AG08395 (cell line): ENCODE measurements at places on chromosomes 11 and 22.

- DNase-seq = no peak
These were observed 6.9 kb upstream of the SMIM38 start for GRCh38 chr11:69148806-69149205.

DNA sequence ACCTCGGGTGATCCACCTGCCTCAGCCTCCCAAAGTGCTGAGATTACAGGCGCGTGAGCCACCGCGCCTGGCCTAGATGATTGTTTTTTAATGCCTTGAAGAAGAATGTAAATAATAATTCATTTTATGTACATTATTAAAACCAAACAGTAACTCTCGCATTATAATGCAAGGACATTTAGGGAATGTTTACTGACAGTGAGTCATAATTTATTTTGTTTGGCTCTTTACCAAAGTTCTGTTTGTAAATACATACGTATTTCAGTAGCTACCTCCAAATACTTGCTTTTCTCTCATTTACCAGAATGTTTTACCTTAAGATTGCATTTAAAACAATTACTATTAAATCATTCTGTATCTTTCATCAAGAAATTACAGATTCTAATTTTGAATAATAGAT is 3.0 kb downstream of the RAB39A start:
- DNase-seq = no peak

DNA sequence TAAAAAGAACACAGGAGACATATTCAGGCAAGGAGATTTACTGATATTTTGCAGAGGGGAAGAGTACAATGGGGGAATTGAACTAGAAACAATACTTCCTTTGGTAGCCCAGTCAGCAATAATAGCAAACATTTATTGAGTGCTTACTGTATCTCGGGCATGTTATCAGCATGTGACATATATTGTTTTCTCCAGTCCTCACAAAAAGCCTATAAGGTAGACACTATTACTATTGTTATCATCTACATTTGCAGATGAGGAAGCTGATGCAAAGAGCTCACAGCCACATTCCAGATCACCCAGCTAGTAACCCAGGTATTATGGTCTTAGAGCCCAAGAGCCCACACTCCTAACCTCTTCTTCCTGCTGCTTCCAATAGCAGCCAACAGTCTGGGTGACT is 27.9 kb downstream of the NAV2 start:
- no peak for DNase-seq

GRCh38 chr11:118304568-118305248 is at the start of gene CD3E:
TSS of gene CD3E (plus strand) at chr11:118304730. CDS start at chr11:118304953, 223 bp downstream.
- no peak for DNase-seq
